Activated CD4-positive, alpha-beta T cell treated with anti-CD3 and anti-CD28 coated beads, Interleukin-2, amount 50 U/mL, for 1 hour (primary cell): ENCODE measurements at places on chromosomes 11 and 22.

DNA sequence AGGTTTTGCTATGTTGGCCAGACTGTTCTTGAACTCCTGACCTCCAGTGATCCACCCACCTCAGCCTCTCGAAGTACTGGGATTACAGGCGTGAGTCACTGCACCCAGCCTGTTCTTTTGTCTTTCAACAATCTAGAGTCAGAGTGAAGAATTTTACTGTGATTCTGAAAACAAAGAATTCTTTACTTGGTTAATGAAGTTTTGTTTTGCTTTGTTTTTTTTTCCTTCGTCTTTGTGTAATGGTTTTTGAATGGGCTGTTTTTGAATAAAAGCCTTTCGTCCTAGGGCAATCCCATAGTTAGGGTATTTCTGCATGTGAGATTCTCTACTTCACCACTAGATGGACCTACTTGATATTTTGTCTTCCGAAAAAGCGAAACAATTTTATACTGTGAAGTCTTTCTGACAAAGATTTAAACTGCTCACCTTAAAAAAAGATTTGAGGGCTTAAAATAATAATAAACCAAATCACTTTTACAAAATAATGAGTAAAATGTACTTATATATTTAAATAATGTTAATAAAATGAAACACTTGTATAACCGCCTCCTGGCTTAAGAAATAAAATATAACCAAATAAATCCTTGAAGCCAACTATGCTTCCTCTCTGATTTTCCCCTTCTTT lies 43.4 kb upstream of the SC5D start:
- no peak for DNase-seq

- DNase-seq: no peak
Observed at GRCh38 chr11:105227363-105227762, 87.8 kb upstream of the CARD18 start.

DNA sequence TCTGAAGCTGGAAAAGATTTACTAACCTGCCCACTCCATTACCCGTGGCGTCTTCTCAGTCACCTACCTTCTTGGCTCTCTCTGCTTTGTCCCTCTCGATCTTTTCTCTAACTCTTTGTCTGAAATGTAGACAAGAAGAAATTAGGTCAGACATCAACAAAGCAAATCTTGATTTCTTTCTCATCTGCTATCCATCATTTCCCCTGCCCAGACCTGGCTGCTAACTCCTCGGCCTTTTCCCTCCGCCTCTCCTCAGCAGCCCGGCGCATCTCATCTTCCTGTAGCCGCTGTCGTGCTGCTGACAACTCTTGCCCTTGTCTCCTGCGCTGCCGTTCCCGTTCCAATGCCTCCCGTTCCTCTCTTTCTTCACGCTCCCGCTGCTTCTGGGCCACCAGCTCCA lies 1.2 kb downstream of the UBXN1 start:
- no peak for DNase-seq

DNA sequence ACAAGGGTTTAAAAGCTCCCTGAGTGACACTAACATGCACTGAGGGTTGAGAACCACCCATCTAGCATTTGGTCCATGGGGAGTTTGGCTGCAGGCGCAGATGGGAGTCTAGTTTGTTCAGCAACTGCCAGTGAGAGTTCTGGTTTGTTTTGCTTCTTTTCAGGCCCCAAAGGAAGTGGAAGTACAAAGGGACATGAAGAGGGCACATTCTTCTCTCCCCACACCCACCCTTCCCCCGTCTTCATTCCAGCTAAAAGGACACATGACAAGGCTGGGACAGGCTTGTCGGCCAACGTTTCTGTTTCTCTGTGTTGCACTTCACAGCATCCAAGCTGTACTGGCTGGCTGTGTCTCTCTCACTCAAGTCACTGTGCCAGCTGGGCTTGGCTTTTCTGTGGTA lies 8.2 kb upstream of the ENDOD1 start:
- no peak for DNase-seq

DNA sequence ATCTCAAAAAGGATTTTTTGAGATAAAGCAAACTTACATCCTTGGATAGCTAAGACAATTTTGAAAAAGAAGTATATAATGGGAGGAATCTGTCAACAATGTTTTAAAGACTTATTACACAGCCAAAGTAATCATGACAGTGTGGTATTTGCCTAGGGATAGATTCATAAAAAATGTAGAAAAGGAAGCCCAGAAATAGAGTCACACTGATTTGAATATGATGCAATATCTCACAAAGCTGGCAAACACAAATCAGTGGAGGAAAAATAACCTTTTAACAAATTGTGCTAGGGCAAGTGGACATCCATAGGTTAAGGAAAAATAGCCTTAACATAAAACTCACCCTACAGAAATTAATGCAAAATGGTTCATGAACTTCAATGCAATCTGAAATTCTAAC lies 6.0 kb downstream of the XKR3 start:
- no peak for DNase-seq

DNA sequence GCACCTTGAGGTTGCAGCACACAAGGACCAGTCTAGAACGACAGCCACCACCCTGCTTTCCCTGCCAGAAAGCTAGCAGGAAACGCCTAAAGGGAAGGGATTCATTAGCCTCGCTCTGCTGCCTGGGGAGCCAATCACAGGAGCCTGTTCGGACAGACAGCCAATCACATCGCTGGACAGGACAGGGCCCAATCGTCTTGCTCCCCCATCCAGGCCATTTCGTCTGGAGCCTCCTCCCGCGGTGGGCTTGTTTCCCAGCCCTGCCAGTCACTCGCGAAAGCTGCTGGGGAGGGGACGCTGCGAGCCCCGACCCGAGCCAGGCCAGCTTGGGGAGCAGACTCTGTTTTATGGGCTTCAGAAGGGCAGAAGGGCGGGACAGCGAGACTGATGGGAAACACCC lies 79.8 kb upstream of the NCAM1 start:
- DNase-seq: no peak

GRCh38 chr22:29154364-29155048 lies 51.2 kb upstream of the EMID1 start:
- peak; percentile 59 for DNase-seq

DNA sequence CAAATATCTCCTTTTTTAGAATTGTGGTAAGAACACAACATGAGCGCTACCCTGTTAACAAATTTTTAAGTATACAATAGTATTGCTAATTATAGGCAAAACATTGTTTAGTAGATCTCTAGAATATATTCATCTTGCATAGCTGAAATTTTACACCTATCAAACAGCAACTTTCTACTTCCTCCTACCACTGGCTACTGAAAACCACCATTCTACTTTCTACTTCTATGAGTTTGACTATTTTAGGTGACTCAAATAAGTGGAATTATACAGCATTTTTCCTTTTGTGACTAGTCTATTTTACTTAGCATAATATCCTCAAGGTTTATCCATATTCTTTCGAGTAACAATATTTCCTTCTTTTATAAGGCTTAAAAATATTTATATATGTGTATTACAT lies 128.4 kb downstream of the FAM76B start:
- DNase-seq: no peak

DNA sequence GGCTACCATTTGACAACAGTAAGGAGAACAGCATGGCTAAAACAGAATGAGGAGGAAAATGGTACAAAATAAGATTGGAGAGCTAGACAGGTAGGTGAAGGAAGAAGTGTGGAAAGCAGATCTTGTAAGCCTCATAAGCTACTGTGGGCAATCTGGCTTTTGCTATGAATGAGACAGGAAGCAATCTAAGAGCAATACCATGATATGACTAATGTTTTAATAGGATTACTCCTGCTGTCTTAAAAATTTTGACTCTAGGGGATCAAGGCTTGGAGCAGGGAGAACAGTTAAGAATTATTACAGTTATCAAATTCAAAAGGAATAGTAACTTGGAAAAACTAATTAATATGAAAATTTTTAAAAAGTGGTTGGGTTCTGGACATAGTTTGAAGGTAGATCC lies 1166.0 kb upstream of the CCDC90B start:
- no peak for DNase-seq

DNA sequence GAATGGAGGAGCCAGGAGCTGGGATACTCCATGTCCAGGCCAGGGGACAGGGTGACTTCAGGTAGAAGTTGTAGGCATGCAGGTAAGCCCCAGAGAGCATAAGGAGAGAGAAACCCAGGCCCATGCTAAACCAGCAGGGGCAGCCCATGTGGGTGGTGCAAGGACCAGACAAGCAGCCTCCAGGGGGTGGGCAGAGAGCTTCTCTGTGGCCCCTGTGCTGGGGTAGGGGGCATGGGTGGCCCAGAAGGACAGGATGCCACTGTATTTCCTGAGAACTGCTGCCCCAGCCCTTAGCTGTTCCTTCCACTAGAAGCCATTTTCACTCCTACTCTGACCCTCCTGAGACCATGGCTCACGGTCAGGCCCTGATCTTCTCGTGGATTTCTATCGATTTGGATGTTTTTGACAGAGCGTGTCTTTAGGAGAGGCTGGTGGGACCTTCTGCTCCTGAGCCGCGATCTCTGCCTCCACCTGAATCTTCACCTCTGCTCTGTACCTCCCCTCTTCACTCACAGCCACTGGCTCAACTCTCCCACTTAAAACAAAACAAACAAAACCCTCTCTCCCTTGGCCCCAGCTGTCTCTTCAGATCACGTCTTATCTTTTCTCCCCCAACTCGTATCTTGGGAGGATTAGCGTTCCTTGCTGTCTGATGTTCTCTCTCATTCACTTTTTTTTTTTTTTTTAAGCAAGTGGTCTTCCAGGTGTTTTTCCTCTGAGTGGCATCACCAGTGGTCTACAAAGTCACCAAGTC lies 112.2 kb downstream of the NECTIN1 start:
- no peak for DNase-seq

DNA sequence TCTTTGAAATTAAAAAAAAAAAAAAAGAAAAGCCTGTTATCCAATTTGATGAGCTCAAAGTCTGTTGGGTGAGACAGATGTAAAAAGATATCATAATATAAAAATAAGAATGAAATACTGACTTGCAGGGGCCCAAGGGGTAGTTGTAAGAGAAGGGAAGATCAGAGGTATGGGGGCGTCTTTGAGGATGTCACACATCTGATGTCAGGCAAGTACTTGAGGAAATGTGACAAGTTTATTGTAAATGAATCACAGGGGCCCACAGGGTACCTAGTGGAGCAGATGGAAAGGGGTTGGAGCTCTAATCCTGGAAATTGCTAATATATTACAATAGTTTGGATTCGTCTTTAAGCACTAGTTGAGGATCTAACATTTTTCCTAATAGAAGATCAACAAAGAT lies 131.6 kb downstream of the MAML2 start:
- DNase-seq: no peak

DNA sequence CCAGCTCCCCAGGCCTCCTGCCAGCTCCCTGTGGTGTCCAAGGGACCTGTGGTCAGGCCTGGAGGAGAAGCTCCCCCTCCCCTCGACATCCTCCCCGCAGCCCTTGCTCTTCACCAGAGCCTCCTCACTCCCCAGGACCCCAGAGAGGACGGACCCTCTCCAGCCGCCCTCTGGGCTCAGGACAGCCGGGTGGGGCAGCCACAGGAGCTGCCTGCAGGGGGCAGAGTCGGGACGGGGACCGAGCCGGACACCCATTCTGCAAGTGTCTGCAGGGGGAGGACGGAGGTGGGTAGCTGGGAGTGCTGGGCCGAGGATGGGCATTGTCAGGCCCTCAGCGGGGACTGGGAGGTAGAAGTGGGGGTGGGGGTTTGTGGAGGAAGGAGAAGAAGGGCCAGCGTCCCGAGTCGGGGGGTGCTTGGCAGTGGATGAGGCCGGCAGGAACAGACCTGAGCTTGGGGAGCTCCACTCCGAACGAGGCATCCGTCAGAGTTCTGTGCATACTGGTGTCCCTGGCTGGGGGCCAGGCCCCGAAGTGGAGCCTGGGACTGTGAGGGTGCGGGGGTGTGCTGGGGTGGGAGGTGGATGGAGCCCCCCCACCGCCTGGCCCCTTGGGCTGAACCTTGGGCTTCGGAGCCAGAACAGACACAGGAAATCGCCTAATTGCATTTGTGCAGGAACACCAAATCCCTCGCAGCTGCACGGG lies 15.2 kb downstream of the PRR33 start:
- DNase-seq: no peak

GRCh38 chr11:1205987-1206331 lies 16.9 kb upstream of the MUC5B start:
- no peak for DNase-seq

GRCh38 chr11:43687120-43687791 lies 6.7 kb downstream of the HSD17B12 start:
- no peak for DNase-seq

DNA sequence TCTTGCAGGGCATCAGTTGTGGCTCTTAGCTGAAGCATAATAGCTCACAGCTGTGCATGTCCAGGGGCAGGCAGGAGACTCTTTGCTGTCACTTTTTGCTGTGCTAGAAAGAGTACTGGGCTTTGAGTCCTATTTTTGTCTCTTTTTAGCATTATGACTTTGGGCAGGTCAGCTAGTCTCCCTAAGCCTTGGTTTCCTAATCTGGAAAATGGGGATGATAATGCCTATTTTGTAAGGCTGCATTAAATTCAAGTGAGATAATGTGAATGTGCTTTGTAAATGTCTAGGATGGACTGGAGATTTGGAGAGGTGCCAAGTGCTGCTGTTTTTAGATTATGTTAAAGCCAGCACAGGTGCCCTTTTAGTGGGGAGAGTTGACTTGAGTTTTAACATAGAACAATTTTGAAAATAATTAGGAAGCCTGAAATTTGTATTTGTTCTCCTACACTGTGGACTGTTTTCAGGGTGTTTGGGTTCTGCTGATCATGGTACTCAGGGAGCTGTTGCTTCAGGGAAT lies 19.1 kb downstream of the CABIN1 start:
- DNase-seq: no peak

- no peak for DNase-seq
Observed at GRCh38 chr11:130435671-130436070, 7.3 kb upstream of the ADAMTS8 start.

DNA sequence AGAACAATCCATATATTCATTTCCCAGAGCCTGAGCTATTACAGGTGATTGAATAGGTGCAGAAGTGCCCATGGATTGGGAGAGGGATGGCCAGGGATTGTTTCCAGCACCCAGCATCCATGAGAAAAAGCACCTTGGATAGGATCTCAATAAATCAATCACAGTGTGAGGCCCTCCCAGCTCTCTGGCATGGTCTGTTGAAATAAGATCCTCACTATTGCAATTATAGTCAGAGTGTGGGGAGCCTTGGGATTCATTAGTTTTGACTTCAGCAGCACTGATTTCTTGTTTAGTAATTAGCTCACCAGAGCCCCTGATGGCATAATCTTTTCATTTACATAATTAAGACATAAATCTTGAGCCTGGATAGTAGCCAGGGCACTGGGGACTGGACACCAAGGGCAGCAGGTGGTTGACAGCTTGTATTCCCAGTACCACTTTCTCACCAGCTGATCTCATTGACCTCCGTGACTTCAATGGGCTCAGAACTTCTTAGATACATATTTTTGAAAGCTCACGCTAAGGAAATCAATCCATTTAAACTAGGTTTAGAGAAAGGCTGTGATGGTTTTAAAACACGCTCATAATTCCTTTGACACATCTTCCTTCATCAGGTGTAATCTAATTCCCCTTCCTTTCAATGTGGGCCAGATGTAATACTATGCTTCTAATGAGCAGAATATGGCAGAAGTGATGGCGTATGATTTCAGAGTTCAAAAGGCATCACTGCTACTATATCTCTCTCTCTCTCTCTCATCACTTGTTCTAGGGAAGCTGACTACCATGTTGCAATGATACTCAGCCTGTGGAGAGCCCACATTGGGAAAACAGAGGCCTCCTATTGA lies 22.1 kb upstream of the DRD2 start:
- DNase-seq: no peak
